ENCODE measurements at places on chromosomes 7 and 10.

- no peak for DNase-seq
Observed at GRCh38 chr10:119207713-119208552, 562 bp downstream of the GRK5 start.

DNA sequence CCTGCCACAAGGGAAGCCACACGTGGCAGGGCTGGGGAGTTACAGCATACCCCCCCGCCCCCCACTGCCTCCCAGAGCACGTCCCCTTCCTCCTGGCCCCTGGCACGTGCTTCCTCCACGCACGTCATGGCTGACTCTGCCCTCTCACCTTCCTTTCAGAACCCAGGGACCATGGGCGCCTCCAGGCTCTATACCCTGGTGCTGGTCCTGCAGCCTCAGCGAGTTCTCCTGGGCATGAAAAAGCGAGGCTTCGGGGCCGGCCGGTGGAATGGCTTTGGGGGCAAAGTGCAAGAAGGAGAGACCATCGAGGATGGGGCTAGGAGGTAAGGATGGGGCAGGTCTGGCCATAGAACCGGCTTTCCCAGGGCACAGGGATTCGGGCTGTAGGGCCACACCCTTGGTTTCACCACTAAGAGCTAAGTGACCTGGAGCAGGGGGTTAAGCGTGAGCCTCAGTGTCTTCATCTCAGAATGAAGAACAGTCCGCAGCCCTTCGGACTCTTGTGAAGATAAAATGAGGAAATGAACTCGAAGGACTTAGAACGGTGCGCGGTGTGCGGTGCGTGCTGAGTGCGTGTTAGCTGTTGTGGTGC is 2.5 kb downstream of the NUDT1 start:
- no peak for DNase-seq

DNA sequence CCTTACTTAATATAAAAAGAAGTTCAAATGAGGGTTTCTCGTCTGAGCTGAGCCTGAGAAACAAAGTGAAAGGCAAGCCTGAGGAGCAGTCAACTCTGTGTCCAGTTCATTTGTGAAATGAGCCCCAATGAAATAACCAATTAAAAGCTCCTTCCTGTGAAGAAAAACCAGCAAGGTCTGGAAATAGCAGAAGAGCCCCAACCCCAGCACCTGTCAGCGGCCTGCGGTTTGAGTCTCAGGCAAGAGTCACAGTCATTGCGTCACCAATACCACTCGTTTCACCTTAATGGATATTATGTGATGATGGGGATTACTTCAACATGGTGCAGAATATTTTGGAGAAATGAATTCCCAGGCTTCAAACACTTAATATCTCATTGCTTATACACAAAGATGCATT is 211.3 kb upstream of the DPP6 start:
- DNase-seq: no peak

- no peak for DNase-seq
Observed at GRCh38 chr10:188546-188945, 53.3 kb downstream of the ZMYND11 start.

GRCh38 chr7:5214236-5214635 is 24.2 kb downstream of the WIPI2 start:
- DNase-seq: no peak

DNA sequence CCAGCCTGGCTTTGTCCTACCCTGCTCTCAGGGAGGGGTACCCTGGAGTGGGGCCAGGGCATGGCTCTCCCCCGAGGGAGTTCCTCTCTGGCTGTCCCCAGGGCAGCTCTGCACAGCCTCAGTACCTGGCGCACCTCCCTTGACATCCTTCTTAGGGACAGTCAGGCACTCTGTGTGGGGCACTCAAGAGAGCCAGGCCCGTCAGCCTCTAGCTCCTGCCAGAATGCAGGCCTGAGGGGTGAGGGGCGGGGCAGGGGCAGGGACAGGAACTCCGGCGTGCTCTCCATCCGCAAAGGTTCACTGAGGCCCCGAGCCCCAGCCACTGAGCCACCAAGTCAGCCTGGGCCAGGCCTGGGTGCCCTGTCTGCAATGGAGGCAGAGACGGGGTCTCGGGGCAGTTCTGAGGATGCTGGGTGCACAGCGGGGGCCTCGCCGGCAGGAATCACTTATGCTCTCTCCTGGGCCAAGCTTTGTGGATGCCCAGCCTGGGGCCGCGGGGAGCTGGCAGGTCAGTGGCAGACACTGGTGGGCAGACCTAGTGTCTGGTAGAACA is 10.1 kb downstream of the LIMK1 start:
- DNase-seq: no peak

GRCh38 chr7:83863906-83864305 is 215.0 kb upstream of the SEMA3E start:
- no peak for DNase-seq

DNA sequence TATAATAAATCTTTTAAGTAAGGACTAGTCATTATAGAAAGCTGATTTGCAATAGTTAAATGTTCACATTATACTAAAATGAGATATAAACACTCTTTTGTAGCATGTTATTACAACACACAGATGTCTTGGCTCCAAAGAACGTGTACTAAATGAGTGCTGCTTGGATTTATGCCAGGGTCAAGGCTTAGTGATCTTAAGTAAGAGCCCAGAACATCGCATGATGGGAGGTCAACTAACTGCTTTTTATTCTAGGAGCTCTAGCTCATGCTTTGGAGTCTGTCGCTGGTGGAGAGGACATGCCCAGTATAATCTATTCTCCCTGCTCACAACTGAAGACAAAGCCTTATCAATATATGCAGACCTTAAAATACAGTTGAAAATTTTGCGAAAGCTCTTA is 315.1 kb downstream of the BBS9 start:
- DNase-seq: no peak

DNA sequence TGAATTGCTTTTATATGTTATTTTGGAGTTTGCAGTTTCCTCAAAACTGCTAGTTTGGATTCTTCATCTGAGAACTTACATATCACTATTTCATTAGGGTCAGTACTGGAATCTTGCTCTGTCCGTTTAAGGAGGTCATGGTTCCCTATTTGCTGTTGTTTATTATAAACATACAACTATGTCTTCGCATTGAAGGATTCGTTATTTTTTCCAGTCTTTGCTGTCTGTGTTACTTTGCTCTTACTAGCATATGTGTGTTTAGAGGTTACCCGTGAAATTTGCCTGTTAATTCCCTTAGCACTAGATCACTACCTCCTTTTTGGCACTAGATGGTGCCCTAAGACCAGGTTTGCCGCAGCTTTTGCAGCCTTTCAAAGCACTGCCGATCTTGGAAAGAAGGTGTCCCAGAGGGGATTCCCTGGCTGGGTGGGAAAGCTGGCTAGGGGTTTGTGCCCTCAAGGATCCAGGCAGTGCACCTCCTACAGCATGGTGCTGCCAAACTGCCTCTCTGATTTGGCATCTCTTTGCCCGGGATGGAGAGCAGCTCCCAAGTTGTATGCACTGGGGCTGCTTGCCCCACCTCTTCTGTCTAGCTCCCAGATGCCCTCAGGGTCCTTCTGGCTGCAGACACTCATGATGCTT is 103.1 kb upstream of the APBB1IP start:
- peak; percentile 30 for DNase-seq

DNA sequence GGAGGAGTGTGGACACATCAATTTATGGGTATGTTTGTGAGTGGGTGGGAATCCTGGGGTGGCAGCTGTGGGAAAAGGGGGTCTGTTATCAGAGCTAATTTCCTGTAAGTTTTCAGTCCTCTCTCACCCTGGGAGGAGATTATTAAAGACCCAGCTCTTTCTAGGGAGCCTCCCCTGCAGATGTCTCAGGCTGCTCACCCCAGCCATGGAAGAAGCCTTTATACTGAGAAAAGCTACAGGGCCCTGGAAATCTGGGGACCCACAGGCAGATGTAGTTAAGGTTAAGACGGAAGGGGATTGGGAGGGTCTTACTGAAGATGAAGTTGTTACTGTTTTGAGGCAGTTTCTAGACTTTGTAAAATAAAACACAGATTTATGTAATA is 4.6 kb downstream of the ZNF680 start:
- DNase-seq: no peak

- DNase-seq: no peak
Observed at GRCh38 chr7:150476819-150477631, 26.6 kb downstream of the GIMAP8 start.

- no peak for DNase-seq
Observed at GRCh38 chr7:141557360-141557759, 6.2 kb downstream of the AGK start.

GRCh38 chr7:17477182-17477581 is 178.7 kb downstream of the AHR start:
- no peak for DNase-seq

- DNase-seq: no peak
Observed at GRCh38 chr10:132022241-132022640, 40.5 kb upstream of the BNIP3 start.

DNA sequence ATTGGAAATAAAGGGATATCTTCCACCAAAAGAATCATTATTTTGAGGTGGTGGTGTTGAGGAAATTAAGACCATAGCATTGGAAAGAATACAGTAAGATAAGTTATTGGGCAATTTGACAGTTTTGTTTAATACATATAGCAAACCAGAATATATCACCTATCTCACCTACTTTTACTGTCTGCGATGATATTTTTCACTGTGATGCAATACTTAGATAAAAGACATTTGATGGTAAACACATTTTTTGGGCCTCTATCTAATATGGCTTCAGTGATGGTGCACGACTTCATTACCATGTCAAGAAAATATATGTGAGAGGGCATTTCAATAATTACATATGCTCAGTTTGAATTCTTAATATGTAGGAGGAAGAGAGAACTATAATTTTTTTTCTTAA is 93.7 kb upstream of the MAGI2 start:
- no peak for DNase-seq

DNA sequence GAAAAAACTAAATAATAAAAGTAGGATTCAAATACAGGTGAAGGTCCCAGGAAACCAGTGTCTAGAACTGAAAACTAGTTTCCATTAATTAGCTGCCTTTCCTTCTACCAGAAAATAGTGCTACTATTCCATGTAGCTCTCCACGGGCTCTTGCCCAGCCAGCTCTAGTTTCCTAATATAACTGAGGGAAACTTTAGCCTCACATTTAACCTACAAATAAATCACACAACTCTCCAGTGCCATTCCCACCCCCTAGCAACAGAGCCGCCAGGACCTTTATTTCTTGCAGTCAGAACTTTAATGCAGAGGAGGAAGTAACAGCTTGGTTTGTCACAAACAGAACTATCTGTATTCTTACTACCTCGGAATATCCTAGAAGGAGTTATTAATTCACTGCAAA is 10.3 kb downstream of the TOMM7 start:
- no peak for DNase-seq

DNA sequence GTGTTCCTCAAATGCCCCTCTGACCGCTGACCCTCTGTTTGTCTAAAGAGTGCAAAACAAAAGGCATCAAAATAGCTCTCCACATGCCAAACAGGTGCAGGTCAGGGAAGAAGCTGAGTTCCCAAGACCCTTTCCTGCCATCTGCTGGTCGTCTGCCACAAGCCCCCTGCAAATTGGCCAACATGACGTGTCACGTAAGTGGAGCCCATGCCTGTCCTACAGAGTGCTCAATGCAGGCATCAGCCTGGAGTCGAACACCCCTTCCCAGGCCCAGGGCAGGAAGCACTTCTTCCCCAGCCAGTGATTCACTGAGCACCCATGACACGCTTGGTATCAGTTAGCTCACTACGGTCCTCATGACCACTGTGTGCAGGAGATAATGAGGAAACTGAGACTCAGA is 14.1 kb downstream of the TMEM72 start:
- DNase-seq: no peak

DNA sequence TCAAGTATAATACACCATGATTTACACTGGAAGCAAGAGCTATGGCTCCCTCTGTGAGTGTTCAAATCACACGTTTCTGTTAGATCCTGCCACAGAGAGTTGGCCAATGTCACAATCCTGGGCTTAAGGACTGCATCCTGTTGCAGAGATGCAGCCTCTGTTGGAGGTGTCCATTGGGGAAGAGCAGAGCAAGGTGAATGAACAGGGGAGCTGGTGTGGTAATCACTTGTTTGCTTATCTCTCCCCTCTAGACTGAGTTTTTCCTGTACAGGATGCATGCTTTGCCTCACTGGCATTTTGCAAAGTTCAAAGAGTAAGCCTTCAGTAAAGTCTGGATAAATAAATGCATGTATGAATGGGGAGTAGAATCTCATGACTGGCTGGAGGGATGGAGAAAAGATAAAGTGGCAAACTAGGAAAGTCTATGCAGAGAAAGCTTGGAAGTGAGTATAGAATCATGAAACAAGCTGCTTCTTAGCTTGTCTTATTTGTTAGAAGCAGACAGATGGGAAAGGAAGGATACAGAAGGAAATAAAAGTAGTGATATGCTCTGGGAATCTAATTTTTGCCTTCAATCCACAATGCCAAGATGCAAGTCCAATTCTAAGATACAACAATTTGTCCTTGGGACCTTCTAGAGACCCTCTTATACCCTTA is 605.9 kb downstream of the KCNMA1 start:
- DNase-seq: no peak

DNA sequence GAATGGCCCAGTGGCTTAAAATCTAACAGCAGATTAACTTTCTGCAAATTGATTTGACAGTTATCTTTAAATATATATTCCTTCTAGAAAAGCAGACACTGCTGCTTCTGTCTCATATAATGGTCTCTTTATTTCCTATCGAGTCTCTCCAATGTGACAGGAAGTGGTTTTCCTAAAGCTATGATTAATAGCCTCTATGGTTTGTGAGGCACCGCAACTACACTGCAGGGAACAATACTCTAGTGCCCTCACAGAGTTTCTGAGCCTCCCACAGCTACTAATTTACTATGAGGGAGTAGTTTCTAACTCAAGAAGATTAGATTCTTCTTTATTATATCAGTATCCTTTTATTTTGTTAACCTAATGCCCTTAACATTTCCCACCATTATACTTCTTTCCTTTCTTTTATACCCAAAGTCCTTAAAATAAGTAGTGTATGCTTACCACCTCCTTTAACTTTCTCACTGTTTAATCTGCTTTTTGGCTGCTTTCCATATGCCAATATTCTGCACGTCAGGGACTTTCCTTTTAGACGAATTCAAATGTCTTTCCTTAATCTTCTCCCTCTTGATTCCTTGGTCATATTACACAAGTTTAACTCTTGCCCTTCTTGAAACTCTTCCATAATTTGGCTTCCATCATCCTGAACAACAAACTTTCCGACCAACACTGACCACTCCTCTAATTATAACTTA is 23.8 kb upstream of the AHR start:
- DNase-seq: no peak

DNA sequence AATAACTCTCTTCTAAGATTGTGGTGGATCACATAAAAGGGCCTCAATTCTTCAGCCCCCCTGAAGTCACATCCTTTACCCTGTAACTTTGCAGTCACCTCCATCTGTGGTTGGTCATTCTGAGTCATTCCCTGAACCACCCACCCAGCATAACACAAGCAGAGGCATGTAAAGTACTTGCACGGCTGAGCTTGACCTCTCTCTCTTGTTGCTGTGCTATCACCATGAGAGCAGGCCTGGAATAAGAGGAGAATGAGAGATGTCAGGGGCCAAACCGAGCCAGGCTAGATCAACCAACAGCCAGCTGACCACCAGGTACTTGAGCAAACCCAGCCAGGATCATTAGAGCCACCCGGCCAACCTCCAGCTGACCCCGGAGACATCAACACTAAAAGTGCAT is 13.5 kb upstream of the STK17A start:
- peak; percentile 71 for DNase-seq
